ENCODE measurements at places on chromosomes 5 and 9. TPM values are rescaled to one million over a fixed set of nuclear protein-coding genes. Genes with fewer than 3 reads are reported as not detected.

PCDHGC4 gene
- total RNA-seq, result not detected

DNA sequence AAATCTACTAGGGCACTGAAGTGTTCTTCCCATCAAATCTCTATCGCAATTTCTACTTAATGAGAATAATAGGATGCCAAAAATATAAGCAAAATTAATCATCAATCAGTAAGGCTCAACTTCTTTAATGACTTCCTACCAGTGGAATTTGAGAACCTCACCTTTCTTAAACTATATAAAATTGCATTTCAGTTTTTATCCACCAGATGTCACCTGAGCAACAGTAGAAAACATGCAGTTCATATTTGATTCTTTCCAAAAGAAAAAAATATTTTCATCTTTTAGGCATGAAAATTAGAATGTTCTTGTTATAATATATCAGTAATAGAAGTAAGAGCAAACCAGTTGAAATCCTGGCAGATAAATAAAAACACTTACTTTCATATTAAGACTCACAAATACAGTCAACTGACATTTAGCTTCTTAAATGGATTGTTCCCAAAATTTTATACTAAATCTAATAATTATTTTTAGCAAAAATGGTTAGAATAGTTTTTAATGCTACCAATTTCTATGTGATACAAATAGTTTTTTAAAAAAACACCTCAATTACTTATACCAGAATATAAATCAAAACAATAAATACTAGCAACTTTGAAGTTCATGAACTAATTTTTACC, 13.4 kb upstream of the CCDC112 start:
- no peaks in the 10 kb centered on the region for H3K36me3 ChIP-seq
- H3K27me3 ChIP-seq, result peaks cover 32% of the 10 kb centered on the region
- H3K4me1 ChIP-seq, result no peaks in the 10 kb centered on the region
- no peak for DNase-seq
- H3K4me3 ChIP-seq, result no peak overlapping the region

DNA sequence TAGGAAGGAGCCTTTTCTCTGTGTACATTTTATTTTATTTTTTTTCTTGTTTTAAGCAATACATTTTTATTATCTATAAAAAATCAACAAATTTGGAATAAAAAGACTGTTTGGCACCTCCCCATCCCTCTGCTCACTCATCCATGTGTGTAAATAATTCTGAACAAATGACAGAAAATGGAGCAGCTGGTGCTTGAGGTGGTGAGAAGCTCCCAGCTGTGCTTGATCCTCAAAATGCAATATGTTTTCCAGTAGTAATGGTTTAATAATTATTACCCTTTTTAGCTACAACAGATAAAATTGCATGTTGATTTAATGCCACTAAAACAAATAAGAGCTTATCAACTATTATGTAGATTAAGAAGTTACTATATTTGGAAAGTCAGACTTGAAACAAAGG, 132.5 kb downstream of the CDH18 start:
- H3K27me3 ChIP-seq, result no peaks in the 10 kb centered on the region
- H3K4me1 ChIP-seq, result no peaks in the 10 kb centered on the region
- H3K27ac ChIP-seq, result no peak overlapping the region

GRCh38 chr9:135229701-135230385, 142.4 kb downstream of the OLFM1 start:
- H3K36me3 ChIP-seq, result no peaks in the 10 kb centered on the region
- H3K4me1 ChIP-seq, result no peaks in the 10 kb centered on the region
- no peak for DNase-seq
- H3K27ac ChIP-seq, result no peak overlapping the region
- peaks cover 4% of the 10 kb centered on the region for H3K27me3 ChIP-seq
- no peak overlapping the region for H3K4me3 ChIP-seq

DNA sequence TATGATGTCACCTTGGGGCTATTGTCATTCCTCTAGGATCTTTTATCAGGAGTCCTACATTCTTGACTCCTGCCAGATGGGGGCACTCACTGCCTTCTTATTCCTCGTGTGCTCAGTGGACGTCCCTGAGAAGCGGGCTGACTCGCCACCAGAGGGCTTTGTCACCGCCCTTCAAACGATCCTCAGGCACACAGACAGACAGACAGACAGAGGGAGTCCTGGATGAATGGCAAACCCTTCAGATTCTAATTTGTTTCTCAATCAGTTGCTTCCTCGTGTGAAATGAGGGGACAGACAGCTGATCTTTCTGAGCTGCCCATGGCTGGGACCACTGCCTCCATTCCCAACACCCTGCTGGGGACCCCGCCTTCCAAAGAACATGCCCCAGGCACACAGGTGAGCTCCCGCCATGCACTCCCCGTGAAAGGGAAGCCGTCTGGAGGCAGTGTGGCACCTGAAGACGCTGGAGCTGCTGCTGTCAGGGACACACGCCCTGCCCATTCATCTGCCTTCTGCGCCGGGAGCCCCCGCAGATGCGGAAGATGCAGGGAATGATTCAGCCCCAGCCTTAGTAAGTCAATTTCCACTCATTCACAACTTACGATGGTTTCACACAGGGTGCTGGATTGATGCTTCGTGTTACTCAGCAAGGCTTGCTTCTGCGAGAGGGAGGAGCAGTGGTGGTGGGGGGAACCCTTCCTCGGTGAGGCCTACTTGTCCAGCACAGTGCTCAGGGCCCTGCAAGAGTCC, 24.9 kb upstream of the SH3PXD2B start:
- H3K36me3 ChIP-seq, result no peaks in the 10 kb centered on the region
- DNase-seq, result peak; percentile 25
- no peak overlapping the region for H3K4me3 ChIP-seq
- H3K27me3 ChIP-seq, result peaks cover 5% of the 10 kb centered on the region
- H3K27ac ChIP-seq, result no peak overlapping the region

- H3K4me3 ChIP-seq, result no peak overlapping the region
- DNase-seq, result no peak
- H3K4me1 ChIP-seq, result no peaks in the 10 kb centered on the region
- no peaks in the 10 kb centered on the region for H3K27me3 ChIP-seq
- H3K36me3 ChIP-seq, result no peaks in the 10 kb centered on the region
Measured at GRCh38 chr9:116349684-116350083, 196.1 kb downstream of the PAPPA start.

GRCh38 chr9:123011878-123012528, 21.5 kb upstream of the GPR21 start:
- peaks cover 38% of the 10 kb centered on the region for H3K36me3 ChIP-seq
- H3K27me3 ChIP-seq, result no peaks in the 10 kb centered on the region
- H3K4me1 ChIP-seq, result no peaks in the 10 kb centered on the region
- DNase-seq, result no peak
- no peak overlapping the region for H3K4me3 ChIP-seq
- H3K27ac ChIP-seq, result no peak overlapping the region

- H3K4me3 ChIP-seq, result no peak overlapping the region
- H3K27ac ChIP-seq, result no peak overlapping the region
- DNase-seq, result no peak
- no peaks in the 10 kb centered on the region for H3K4me1 ChIP-seq
Measured at GRCh38 chr9:113247640-113248039, 26.3 kb downstream of the SLC31A1 start.

GRCh38 chr9:37942621-37943344, 38.9 kb upstream of the SLC25A51 start:
- no peaks in the 10 kb centered on the region for H3K4me1 ChIP-seq
- H3K27ac ChIP-seq, result no peak overlapping the region
- no peaks in the 10 kb centered on the region for H3K36me3 ChIP-seq
- H3K4me3 ChIP-seq, result no peak overlapping the region
- H3K27me3 ChIP-seq, result no peaks in the 10 kb centered on the region

GRCh38 chr5:12772276-12772675, 868.0 kb upstream of the CTNND2 start:
- H3K4me3 ChIP-seq, result no peak overlapping the region
- no peaks in the 10 kb centered on the region for H3K4me1 ChIP-seq
- H3K27me3 ChIP-seq, result no peaks in the 10 kb centered on the region
- no peak overlapping the region for H3K27ac ChIP-seq

GRCh38 chr5:93220431-93220830, 360.6 kb downstream of the NR2F1-AS1 start:
- no peaks in the 10 kb centered on the region for H3K27me3 ChIP-seq
- DNase-seq, result no peak
- no peak overlapping the region for H3K27ac ChIP-seq
- no peaks in the 10 kb centered on the region for H3K36me3 ChIP-seq
- no peaks in the 10 kb centered on the region for H3K4me1 ChIP-seq

C8G gene
- 0.56 TPM for total RNA-seq

DNA sequence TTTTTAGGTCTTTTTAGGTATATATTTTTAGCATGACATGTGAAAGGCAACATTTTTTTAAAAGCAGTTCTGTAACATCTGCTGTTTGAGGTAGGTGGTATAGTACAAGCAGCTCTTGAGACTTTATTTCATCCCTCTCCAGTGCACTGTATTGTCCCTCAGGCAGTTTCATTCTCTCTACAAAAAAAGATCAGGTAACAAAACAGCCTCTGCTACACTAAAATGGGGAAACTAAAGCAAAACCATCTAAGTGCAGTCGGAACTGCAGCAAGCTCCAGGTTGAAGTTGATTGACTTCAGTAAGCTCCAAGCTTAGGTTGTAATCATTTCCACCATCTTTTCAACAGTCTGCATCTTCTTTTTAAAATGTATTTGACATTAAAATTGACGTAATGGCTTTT, 195.6 kb downstream of the DEPDC1B start:
- H3K36me3 ChIP-seq, result no peaks in the 10 kb centered on the region
- H3K4me1 ChIP-seq, result no peaks in the 10 kb centered on the region
- H3K27ac ChIP-seq, result no peak overlapping the region
- no peaks in the 10 kb centered on the region for H3K27me3 ChIP-seq

GRCh38 chr9:14994738-14995137, 84.5 kb upstream of the FREM1 start:
- H3K36me3 ChIP-seq, result no peaks in the 10 kb centered on the region
- no peak overlapping the region for H3K27ac ChIP-seq
- DNase-seq, result no peak
- no peaks in the 10 kb centered on the region for H3K27me3 ChIP-seq
- H3K4me3 ChIP-seq, result no peak overlapping the region
- peaks cover 37% of the 10 kb centered on the region for H3K4me1 ChIP-seq

NPDC1 gene
- 80.1 TPM for total RNA-seq

DNA sequence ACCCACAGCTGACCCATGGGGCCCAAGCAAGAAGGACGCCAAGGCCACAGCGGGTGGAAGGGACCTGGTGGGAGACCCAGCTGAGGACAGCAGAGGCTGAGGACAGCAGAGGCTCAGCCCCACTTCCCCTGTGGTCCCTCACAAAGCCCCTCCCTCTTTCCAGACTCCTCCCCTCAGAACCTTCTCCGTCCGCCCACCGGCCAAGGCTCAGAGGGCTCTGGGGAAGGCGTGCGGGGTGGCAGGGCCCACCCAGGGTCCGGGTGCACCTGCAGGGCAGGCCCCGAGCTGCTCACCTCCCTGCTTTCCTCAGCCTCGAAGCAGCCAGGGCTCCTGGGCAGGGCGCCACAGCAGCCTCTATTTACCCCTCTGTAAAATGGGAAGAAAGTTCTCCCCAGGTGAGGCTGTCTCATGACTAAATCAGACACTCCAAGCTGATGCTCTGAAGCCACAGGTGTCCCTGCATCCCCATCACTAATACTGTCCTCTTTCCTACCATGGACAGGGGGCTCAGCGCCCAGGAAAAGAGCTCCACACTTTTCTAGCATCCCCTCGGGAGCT, 137.9 kb upstream of the PPP1R26 start:
- H3K27me3 ChIP-seq, result peaks cover 3% of the 10 kb centered on the region
- H3K4me1 ChIP-seq, result no peaks in the 10 kb centered on the region
- H3K4me3 ChIP-seq, result no peak overlapping the region
- no peaks in the 10 kb centered on the region for H3K36me3 ChIP-seq

PTGDS gene
- not detected for total RNA-seq

ALDH7A1 gene
- total RNA-seq, result 0.76 TPM

DNA sequence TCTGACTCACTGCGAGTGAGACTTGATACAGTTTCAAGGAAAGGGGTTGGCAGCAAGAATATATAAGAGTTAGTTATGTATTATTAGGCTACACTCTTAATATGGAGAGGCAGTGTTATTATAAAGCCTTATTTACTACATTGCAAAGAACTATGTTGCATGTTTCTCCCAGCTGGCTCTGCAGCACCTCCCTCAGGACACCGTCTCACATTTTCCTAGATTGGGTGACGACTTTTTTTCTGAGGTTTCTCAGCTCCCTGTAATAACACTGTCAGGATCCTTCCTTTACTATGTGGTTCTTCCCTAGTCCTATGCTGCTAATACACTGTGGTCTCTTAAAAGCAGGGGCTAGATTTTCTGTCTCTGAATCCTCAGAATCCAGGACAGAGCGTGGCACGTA, 153.7 kb downstream of the INSYN2B start:
- peaks cover 41% of the 10 kb centered on the region for H3K36me3 ChIP-seq
- peak overlapping the region; percentile 16 for H3K27ac ChIP-seq
- no peak overlapping the region for H3K4me3 ChIP-seq

MORN5 gene
- not detected for total RNA-seq

- peaks cover 15% of the 10 kb centered on the region for H3K4me1 ChIP-seq
- H3K36me3 ChIP-seq, result peaks cover 10% of the 10 kb centered on the region
- no peak overlapping the region for H3K27ac ChIP-seq
- H3K4me3 ChIP-seq, result peak overlapping the region; percentile 33
Measured at GRCh38 chr5:69219939-69220338, 14.7 kb upstream of the CDK7 start.

GRCh38 chr5:77031891-77032290, 1.7 kb downstream of the AGGF1 start:
- DNase-seq, result no peak
- no peaks in the 10 kb centered on the region for H3K27me3 ChIP-seq
- peak overlapping the region; percentile 90 for H3K4me3 ChIP-seq
- H3K36me3 ChIP-seq, result peaks cover 29% of the 10 kb centered on the region

GRCh38 chr5:159799701-159800100, 116.6 kb upstream of the ADRA1B start:
- no peak overlapping the region for H3K27ac ChIP-seq
- DNase-seq, result no peak
- H3K27me3 ChIP-seq, result peaks cover 9% of the 10 kb centered on the region
- no peaks in the 10 kb centered on the region for H3K36me3 ChIP-seq
- H3K4me1 ChIP-seq, result no peaks in the 10 kb centered on the region

DNA sequence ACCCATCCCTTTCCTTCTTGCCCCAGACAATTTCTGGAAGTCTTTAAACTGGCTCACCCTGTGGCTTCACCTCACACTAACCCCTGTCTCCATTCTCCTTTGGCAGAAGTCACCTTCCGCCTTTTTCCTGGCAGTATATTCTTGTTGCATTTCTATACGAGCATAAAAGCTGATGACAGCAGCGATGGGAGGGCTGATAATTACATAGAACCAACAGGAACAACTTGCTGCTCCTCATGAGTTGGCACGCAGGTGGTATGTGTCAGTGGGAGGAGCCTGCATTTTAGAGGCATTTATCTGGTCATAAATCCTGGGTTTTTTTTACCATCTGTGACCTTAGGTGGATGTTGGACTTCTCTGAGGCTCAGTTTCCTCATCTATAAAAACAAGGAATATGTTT, 61.4 kb upstream of the CKMT2 start:
- DNase-seq, result no peak
- H3K27me3 ChIP-seq, result no peaks in the 10 kb centered on the region
- no peak overlapping the region for H3K27ac ChIP-seq
- peaks cover 8% of the 10 kb centered on the region for H3K4me1 ChIP-seq
- H3K4me3 ChIP-seq, result no peak overlapping the region
